ENCODE measurements at places on chromosomes 1 and 21. TPM values are rescaled to one million over a fixed set of nuclear protein-coding genes. Genes with fewer than 3 reads are reported as not detected.

Gene CCDC24
- total RNA-seq, result 7.8 TPM

Gene AADACL3
- total RNA-seq, result not detected

Gene TPTE
- not detected for total RNA-seq

Gene CD1E
- total RNA-seq, result not detected

Gene MTMR11
- total RNA-seq, result 5.8 TPM

Gene RNF2
- total RNA-seq, result 22.2 TPM

Gene SCAMP3
- 92.3 TPM for total RNA-seq

Gene HSD11B1
- 0.60 TPM for total RNA-seq

Gene RNF186
- not detected for total RNA-seq

Gene LINGO4
- not detected for total RNA-seq

Gene ADGRL4
- not detected for total RNA-seq
